ENCODE measurements at places on chromosomes 16 and 17.

DNA sequence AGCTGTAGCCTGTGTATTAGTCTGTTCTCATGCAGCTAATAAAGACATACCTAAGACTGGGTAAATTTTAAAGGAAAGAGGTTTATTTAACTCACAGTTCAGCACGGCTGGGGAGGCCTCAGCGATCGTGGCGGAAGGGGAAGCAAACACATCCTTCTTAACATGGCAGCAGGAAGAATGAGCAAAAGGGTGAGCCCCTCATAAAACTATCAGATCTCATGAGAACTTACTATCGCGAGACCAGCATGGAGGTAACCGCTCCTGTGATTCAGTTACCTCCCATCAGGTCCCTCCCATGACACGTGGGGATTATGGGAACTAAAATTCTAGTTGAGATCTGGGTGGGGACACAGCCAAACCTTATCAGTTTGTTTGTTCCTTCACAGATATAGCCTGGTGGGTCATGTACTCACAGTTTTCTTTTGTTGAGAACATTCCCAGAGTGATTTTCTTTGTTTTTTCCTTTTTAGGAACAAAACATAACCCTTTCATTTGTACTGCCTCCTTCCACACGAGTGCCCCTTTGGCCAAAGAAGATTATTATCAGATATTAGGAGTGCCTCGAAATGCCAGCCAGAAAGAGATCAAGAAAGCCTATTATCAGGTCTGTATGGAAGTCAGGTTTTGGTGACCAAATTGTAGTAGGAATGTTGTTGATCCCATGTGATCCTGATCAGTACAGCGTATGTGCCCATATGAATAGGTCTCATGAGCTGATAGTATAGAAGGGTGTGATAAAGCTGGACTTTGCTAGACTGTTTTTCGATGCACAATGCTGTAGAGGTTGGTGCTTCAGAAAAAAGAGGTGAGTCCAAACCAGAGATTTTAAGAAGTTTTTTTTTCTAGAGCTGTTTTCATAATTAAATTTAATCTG is 8.5 kb downstream of the DNAJA3 start:
- no peak for DNase-seq

GRCh38 chr17:50763716-50764475 is 3.4 kb downstream of the ANKRD40CL start:
- no peak for DNase-seq

GRCh38 chr16:12213180-12213579 is 236.6 kb downstream of the SNX29 start:
- DNase-seq: no peak

DNA sequence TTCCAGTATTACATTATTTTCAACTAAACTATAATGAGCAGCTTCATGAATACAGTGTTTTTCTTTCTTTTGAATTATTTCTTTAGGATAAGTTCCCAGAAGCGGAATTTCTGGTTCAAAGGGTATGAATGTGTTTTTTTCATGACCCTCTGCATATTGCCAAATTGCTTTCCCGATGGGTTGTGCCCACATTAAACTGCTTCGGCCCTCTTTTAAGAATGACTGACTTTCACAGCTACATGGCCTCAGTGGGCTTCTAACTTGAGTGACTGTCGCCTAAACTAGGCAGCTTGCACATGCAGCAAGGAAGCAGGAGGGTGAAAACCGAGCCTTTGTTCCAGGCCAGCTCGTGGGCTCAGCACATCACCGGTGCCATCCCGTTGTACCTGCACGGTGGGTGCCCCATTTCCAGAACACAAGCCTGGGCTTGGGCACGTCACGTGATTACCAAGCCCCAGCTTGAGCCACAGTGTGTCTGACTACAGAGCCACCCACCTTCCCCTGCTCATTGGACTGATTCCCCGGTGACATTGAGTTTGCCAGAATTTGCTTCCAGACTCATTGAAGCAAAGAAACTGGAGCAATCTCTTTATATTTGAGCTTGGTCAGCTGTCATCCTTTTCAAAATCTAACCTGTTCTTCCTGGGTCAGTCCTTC is 112.8 kb downstream of the CLEC16A start:
- DNase-seq: no peak

DNA sequence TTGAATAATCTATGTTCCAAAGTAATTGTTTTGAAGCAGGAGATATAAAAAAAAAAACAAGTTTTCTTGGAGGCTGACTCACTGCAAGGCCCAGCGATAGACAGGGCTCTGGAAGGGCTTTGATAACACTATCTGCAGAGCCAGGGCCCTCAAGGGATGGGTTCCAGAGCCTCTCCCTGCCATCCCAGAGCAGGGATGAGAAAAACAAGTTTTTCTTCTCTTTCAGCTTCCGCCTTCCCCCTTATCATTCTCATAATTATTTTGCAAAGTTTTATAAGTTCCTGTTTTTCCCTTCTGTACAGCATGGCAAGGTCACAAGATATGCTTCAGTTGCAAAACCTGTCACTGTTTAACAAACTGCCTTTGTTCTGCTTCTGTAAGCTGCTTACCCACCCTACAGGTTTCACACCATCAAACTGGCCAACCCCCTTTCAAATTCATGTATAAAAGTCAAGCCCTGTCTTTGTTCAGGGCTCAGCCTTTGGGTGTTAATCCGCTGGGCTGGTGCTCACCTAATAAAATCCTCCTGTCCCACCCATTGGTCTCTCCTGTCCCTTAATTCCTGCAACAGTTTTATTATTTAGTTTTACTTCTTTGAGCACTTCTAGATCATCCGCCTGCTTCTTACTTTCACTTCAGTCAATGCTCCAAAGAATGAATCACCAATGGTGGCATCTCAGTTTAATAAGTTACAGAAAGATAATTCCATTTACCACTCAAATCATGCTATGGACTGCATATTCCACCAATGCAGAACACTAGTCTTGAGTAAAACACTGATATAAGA is 5.6 kb upstream of the THUMPD1 start:
- DNase-seq: no peak

GRCh38 chr16:79519448-79519847 is 81.1 kb downstream of the MAF start:
- no peak for DNase-seq

DNA sequence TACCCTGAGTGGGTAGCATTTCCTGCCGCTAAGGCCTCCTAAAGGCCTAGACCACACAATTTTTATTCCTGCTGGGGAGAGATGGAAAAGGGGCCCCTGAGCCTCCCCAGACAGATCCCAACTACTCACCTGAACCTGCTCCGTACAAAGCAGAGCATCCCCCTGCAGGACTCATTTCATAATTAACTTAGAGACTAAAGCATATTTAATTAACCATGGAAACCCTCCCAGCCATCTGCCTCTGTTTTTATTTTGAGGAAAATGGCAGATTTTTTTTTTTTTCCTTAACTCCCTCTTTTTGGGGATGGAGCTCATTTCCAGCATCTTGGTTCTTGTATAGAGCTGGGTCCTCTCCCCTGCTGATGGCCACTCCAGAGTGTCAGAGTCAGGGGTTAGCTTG is 96.5 kb upstream of the CRHR1 start:
- DNase-seq: no peak
